ENCODE measurements at places on chromosomes 6 and 20. TPM values are rescaled to one million over a fixed set of nuclear protein-coding genes. Genes with fewer than 3 reads are reported as not detected.

The HLA-DRB5 gene
- not detected for total RNA-seq

The HLA-G gene
- not detected for total RNA-seq

The KCNB1 gene
- total RNA-seq, result 0.41 TPM

DNA sequence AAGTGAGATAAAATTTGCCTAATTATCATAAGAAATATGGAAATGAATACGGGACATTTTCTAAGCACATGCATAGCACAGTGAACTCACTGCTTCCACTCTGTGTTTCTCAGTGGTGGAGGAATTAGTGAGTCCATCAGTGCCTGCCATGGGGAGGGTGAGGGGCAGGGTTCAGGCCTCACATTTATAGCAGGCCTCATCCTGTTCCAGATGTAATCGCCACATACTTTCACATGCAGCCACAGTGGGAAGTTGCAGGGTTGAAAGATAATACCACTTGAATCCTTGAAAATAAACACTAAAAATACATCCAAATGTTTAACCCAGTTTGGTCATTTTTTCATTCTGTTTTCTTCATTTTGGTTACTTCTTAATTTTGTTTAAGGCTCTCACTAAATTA lies 29.9 kb upstream of the ANKEF1 start:
- DNase-seq, result no peak
